Stimulated activated CD4-positive, alpha-beta T cell treated with anti-CD3 and anti-CD28 coated beads, Interleukin-15, amount 100 ng/mL, for 1 hour (primary cell): ENCODE measurements at places on chromosomes 11 and 22.

- no peak for DNase-seq
Observed at GRCh38 chr22:46303347-46303965, 6.8 kb downstream of the GTSE1 start.

- DNase-seq = no peak
Observed at GRCh38 chr22:38311323-38311620, 6.0 kb downstream of the CSNK1E start.

DNA sequence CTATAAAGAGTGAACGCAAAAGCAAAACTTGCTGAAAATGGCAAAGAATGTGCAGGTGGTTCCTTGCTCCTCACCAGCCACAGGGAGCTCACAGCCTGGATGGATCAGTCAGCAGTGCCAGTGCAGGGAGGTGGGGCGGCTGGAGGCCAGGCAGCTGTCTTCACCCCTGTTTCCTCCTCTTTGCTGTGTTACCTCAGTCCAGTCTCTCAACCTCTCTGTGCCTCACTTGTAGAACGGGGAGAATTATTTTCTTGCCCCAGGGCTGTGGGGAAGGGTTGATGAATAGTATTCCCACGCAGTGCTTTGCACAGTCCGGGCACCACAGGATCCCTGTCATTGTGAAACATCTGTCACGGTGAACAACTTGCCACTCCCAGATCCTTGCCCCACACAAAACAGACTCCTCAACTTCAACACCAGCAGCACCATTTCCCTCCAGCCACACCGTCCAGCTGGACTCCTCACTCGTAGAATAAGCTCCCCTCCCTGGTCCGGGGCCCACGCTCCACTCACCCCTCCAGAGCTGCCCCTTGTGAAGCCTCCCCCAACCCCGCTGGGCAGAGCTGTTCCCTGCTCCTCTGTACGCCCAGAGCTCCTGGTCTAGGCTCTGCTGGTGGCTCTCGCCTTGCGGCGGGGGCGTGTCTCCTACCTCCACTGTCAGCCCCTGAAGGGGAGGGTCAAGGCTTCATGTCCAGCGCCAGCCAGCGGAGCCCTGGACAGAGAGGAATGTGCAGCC, 27.7 kb downstream of the MPPED1 start:
- no peak for DNase-seq

- no peak for DNase-seq
Observed at GRCh38 chr22:45468872-45469271, 33.8 kb upstream of the FBLN1 start.

DNA sequence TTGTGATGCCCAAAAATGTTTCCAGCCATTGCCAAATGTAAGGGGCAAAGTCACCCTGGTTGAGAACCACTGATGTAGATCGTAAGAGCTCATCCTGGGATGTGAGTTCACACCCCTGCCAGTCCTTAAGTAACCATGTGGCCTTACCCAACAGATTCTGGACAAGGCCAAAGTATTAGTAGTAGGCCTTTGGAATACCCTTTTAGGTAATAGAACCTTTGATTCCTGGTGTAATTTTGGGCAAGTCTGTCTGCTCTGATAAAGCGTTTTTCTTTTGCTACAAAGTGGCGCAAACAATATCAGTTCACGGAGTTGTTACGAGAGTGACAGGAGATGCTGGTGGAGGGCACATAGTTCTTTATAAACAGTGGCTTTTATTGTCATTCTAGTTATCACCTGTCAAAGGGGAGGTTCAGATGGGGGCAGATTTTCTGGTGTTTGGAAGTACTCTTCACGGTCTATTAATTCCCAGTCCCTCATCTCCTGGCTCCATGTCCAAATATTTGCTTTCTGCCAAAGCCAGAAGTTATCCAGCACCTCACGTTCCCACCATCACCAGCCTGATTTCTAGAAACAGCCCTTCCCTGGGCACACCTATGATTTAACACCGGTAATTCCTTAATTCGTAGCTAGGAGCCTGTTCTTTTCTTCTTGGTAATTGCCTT, 73.8 kb upstream of the CRYBB3 start:
- DNase-seq = no peak

DNA sequence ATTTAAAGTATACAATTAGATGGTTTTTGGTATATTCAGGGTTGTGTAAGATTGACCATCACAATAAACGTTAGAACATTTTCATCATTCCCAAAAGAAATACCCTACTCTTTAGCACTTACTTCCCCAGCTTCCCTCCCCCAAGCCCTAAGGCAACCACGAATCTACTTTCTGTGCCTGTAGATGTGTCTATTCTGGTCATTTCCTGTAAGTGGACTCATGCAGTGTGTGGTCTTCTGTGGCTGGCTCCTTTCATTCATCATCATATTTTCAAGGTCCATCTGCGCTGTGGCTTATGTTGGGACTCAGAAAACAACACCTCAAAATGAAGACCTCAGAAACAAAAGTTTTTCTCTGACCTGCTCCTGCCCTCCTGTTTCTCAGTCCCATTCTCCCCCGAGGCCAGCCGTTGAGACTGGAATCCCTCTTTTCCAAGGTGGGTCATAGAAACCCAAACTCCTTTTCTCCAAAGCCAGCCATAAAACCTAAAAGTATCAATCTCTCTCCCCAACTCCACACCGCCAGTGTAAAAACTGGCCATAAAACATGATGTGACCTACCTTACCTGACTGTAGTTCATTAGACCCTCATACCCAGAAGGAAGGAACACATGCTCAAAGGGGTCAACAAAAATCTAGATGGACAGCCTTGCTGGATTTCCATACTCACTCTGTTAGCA, 12.9 kb upstream of the TMPRSS13 start:
- DNase-seq = no peak

GRCh38 chr11:60991457-60991856, 20.0 kb downstream of the CD6 start:
- DNase-seq = no peak

GRCh38 chr11:11374358-11375148, 21.5 kb upstream of the CSNK2A3 start:
- no peak for DNase-seq

- no peak for DNase-seq
Observed at GRCh38 chr11:35324981-35325380, 94.4 kb downstream of the SLC1A2 start.

DNA sequence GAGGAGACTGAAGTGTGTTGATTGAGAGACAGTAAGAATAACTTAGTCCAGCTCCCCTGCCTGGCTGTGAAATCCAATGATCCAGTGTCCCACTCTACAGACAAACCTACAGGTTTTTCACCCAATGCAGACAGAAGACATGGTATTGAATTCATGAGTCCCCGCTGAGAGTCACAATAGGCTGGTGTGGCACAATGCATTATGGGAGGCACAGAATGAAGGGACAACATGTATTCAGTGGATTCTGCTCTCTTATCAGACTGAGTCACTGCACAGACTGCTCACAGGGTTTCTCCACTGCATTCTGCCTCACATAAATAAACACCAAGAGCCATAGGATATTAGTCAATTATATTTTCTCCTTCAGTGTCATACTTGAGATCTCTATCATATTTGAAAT, 55.2 kb upstream of the TOP3B start:
- DNase-seq = no peak

DNA sequence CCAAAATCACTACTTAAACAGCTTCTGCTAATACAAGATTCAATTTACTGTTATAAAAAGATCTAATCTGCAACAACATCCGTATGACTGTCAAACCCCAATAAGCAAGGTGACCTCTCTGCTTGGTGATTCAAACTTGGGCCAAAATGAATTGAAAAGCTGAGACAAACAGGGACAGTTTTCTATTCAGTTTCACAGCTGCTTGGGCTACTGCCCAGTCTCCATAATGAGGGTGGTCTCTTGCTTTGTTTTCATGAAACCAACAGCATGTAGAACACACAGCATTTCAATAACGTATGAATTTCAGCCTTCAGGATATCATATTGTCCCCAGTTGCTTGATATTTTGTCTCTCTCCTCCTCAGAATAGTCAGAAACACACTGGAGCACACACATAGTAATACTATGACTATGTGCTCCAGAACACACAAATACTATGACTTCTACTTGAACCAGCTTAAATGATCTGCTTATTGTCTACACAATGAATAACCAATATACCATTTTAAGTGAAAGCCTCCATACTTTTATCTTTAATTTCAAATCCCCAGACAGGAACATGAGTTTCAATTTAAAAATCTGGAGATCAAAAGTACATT, 285.0 kb downstream of the TTC28 start:
- DNase-seq = no peak

GRCh38 chr11:57134284-57134683, 47.5 kb upstream of the LRRC55 start:
- DNase-seq = no peak

- DNase-seq = no peak
Observed at GRCh38 chr22:50531962-50532674, 2.3 kb upstream of the TYMP start.

GRCh38 chr11:125052047-125052446, 11.1 kb upstream of the SLC37A2 start:
- DNase-seq = no peak

- no peak for DNase-seq
Observed at GRCh38 chr22:17810570-17811116, 36.4 kb upstream of the BID start.

- no peak for DNase-seq
Observed at GRCh38 chr11:115930886-115931547, 426.8 kb upstream of the CADM1 start.

DNA sequence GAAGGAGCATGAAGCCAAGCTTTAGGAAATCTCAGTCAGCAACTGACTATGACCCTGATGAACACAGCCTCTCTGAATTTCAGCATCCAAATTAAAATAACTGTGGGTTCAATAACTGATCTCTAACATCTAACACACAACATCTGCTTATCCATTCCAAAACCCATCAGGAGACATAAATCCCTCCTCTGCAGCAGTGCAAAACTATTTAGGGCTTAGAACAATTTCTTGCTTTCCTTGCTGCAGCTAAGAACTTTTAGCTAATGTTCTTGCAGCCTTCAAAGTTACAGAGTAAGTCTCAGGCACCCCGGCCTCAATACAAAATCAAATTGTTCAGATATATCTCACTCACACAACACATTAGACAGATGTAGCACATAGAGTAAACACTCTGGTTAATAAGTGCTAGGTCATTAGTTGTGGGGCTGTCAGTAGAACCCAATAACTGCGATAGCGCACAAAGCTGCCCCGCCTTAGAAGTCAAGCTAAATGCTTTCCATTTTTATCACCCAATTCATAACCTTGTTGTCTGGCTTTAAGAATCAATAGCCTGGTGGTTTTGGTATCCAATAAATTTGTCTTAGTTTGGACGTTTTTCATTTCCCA, 139.6 kb downstream of the LARGE1 start:
- no peak for DNase-seq

DNA sequence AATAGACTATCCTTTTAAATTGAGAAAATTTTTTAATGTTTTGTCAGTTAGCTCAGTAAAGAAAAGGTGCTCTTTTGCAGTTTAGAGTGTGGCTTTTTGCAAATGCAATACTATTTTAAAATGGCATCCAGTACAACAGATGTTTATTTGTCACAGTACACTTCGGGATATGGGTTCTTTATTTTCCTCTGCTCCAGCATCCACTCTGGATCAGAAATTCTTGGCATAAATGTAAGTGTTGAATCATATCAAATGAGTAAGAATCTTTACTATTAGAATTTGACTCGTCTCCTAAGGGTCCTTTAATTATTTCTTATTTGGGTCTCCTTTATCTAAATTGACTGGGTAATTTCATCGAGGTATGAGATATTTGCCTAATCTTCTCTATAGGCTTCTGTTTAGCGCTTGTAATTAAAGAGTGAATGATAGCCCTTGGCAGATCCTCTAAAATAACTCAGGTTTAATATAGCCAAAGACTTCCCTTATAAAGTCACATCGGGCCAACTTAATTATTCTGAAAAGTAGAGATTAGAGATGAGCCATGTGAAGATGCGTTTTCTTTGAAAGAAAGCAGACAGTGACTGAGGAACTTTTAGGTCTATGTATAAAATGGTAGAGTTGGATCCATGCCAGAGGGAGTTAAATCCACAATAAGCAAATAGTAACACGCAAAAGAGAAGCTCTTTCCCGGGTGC, 132.7 kb downstream of the CASP12 start:
- DNase-seq = no peak

DNA sequence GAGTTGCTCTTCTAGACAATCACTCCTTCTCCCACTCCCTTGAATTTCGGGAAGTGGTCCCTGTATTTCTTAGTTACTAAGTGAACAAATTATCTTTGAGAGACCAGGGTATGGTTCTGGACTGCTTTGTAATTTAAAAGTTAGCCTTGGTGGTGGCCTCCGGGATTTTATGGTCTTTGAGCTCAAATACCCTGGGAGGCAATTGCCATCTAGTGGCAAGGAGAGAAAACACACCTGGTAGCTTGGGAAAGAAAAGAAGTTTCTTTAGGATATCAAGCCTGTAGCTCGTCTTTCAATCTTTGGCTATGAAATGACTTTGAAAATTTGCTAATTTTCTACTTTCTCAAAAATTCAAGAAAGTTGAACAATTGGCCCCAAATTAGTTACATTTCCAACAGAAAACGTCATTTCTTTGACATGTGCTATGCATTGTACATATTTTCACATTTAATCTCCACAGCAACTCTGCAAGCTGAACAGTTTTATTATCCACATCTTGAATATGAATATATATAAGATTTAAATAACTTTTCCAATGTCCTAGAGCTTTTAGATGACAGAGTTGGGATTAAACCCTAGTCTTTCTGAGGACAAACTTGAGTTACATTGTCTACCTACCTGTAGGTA, 39.1 kb downstream of the MMP27 start:
- no peak for DNase-seq

DNA sequence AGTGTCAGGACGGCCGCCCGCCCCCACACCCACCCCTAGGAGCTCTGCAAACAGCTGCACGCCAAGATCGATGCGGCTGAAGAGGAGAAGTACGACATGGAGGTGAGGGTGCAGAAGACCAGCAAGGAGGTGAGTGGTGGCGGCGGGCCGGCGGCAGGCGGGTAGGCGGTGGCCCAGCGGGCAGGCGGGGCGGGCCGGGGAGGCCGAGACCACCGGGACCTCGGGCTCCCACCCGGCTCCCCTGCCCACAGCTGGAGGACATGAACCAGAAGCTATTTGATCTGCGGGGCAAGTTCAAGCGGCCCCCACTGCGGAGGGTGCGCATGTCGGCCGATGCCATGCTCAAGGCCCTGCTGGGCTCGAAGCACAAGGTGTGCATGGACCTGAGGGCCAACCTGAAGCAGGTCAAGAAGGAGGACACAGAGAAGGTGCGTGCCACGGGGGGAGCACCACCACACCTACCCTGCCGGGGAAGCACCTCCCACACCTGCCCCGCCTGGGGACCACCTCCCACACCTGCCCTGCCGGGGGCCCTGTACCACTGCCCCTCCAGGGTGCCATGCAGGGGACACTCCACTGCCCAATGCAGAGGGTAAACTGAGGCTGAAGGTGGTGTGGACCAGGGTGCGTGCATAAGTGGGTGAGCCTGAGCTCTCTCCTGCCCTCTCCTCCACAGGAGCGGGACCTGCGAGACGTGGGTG, 2.1 kb downstream of the TNNI2 start:
- no peak for DNase-seq

DNA sequence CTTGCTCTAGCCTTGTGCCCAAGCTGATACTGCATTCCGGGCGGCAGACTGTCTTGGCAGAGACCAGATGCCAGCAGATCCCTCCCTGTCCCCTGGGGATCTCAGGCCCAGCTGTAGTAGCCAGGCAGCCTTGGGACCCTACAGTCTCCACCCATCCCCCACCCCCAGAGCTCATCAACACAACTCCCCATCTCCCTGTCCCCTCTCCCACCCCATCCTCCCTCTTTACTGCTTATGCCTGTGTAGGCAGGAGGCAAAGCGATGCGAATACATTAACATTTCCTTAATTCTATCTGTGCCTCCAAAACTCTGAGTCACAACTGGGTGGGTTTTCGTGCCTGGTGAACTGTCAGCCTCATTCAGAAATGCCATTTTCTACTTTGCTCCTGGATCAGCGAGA, 547.6 kb downstream of the BUD13 start:
- no peak for DNase-seq

GRCh38 chr11:63841554-63841953, 2.6 kb downstream of the MARK2 start:
- no peak for DNase-seq
